ENCODE measurements at places on chromosomes 11 and 22.

DNA sequence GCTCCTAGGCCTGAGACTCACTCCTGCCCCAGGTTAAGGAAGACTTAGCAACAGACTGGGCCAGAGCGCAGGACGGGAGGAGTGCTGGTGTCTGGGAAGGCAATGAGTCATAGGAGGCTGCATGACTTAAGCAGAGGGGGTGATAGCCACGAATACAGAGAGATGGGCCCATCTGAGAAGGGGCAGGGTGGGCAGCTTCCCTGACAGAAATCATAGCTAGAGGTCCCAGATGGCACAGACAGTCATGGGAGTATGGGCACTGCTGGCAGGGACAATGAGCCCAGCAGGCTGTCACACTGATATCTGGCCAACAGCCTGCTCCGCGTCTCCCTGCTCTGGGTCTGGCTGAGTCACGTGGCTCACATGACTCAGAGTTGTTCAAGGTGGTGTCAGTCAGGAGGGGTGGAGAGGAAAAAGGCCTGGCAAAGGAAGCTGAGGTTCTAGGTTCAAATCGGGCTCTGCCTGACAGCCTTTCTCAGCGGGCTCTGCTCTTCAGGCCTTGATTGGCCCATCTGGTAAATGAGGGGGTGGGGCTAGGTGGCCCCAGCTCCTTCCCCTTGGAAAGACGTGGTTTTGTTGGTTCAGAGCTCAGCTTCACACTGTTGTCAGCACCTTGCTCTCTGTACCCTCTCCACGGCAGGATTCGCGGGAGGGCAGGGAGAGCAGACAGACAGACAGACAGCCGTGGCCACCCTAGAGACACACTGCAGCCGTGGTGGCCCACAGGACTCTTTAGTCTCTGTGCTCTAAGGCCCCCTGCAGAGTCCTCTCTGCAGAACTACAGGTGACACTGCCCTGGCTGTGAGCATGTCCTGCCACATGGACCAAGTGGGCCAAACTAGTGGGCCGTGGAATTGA lies 47.8 kb downstream of the DBX1 start:
- peak overlapping the region; percentile 99 for H3K27ac ChIP-seq
- no peak overlapping the region for H3K4me3 ChIP-seq
- peak; percentile 89 for DNase-seq
- H3K4me1 ChIP-seq: peaks cover 33% of the 10 kb centered on the region
- no peaks in the 10 kb centered on the region for H3K27me3 ChIP-seq

DNA sequence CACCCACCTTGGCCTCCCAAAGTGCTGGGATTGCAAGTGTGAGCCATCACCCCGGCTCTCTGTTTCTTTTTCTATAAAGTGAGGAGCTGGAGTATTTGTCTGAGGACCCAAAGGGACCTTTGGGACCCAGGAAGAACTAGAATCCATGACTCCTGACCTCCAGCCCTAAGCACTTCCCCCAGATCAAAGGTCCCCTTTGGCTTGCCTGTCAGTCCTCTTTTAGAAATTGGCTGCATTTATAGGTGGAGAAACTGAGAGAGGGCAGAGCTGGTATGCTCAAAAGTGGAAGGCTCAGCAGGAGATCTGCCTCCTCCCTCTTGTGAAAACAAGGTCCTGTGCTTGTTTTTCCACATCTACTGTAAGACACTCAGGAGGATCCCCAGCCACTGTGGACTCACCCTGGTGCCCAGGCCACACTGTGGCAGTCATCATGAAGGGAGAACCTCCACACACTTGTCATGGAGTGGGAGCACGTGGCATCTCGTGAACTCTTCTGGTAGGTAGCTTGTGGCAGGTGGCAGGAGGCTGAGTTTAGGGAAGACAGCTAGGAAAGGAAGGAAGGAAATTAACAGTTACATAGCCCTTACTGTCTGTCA lies 12.4 kb upstream of the PLEKHA7 start:
- no peaks in the 10 kb centered on the region for H3K27me3 ChIP-seq
- H3K36me3 ChIP-seq: no peaks in the 10 kb centered on the region
- H3K4me1 ChIP-seq: no peaks in the 10 kb centered on the region

DNA sequence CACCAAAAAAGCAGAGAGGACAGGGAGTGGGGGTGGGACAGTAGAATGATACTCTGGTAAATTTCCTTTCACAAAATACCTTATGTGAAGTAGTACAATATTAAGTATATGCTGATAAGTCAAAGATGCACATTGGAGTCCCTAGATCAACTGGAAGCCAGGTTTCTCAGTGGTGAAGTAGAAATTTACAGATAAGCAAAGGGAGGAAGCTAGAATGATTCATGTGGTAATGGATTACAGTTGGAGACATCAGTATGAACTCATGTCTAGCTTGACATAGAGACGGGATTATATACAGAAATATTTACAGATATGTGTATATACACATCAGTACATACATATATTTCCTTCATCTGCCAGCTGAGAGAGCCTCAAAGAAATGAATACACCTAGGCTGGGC lies 21.5 kb downstream of the PLEKHB1 start:
- no peaks in the 10 kb centered on the region for H3K36me3 ChIP-seq
- H3K4me1 ChIP-seq: no peaks in the 10 kb centered on the region
- H3K27me3 ChIP-seq: no peaks in the 10 kb centered on the region
- DNase-seq: no peak
- H3K27ac ChIP-seq: no peak overlapping the region

GRCh38 chr11:13672576-13673210 lies 4.2 kb downstream of the FAR1 start:
- H3K27ac ChIP-seq: no peak overlapping the region
- H3K4me3 ChIP-seq: no peak overlapping the region
- H3K27me3 ChIP-seq: no peaks in the 10 kb centered on the region
- peaks cover 25% of the 10 kb centered on the region for H3K4me1 ChIP-seq

DNA sequence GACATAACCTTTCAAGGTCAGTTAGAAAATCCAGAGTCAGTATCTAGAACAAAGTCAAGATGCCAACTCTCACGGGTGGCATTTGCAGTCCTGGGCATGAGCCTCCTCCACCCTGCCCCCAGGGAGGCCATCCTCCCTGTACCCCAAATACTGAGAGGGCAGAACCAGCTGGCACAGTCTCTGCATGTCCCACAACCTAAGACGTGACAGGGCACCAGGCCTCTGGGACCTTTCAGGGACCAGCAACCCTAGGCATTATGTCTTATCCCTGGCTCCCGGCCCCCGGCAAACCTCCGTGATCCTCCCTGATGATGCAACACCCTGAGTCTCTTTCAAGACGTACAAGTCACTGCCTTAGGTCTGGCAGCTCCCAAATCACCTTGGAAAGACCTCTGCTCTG lies 2.0 kb downstream of the MB start:
- no peak overlapping the region for H3K27ac ChIP-seq
- H3K4me1 ChIP-seq: no peaks in the 10 kb centered on the region
- H3K4me3 ChIP-seq: no peak overlapping the region
- H3K27me3 ChIP-seq: no peaks in the 10 kb centered on the region
- no peaks in the 10 kb centered on the region for H3K36me3 ChIP-seq
- no peak for DNase-seq

DNA sequence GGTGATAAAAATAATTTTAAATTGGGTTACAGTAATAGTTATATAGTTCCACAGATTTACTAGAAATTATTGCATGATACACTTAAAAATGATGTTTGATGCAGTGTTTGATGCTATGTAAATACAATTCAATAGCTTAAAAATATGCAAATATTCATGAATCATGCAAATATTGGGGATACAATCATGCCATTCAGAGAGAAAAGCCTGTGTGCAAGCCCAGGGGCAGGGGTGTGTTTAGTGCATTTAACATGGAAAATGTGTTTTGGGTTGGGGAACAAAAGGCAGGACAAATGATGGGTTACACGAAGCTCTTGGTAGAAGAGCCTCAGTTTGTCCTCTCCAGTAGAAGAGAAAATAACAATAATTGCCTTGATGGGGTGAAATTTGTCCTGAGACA lies 6.0 kb downstream of the TRIM22 start:
- H3K36me3 ChIP-seq: no peaks in the 10 kb centered on the region
- H3K27me3 ChIP-seq: no peaks in the 10 kb centered on the region
- no peak for DNase-seq
- no peak overlapping the region for H3K27ac ChIP-seq
- H3K4me1 ChIP-seq: peaks cover 4% of the 10 kb centered on the region
- no peak overlapping the region for H3K4me3 ChIP-seq

GRCh38 chr22:35509960-35510359 lies 30.7 kb upstream of the RASD2 start:
- H3K4me1 ChIP-seq: no peaks in the 10 kb centered on the region
- no peak overlapping the region for H3K27ac ChIP-seq
- no peaks in the 10 kb centered on the region for H3K36me3 ChIP-seq
- DNase-seq: no peak
- no peak overlapping the region for H3K4me3 ChIP-seq

GRCh38 chr11:1342946-1343345 lies 33.5 kb upstream of the TOLLIP start:
- H3K4me3 ChIP-seq: no peak overlapping the region
- no peaks in the 10 kb centered on the region for H3K36me3 ChIP-seq
- no peaks in the 10 kb centered on the region for H3K27me3 ChIP-seq

- H3K4me1 ChIP-seq: no peaks in the 10 kb centered on the region
- no peak for DNase-seq
- H3K36me3 ChIP-seq: no peaks in the 10 kb centered on the region
- H3K4me3 ChIP-seq: no peak overlapping the region
- H3K27me3 ChIP-seq: no peaks in the 10 kb centered on the region
These were observed 25.8 kb downstream of the DSCAML1 start for GRCh38 chr11:117771197-117771596.

DNA sequence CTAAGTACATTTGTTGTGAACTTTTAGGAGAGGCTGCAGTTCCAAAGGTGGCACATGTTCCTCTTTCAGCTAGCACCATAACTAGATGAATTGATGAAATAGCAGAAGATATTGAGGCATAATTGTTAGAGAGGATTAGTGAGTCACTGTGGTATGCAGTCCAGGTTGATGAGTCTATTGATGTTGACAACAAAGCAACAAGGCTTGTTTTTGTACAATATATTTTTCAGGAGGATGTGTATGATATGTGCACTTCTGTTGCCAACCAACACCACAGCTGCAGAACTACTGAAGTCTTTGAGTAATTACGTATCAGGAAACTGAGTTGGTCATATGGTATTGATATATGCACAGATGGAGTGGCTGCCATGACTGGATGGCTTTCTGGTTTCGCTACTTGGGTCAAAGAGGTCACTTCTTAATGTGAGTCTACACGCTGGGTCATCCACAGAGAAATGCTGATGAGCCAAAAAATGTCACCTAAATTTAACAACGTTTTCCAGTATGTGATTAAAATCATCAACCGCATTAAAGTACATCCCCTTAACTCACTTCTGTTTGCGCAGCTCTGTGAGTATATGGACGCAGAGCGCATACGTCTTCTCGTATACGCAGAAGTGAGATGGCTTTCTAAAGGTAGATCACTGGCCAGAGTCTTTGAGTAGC lies 261.3 kb upstream of the ANO5 start:
- no peaks in the 10 kb centered on the region for H3K27me3 ChIP-seq
- no peaks in the 10 kb centered on the region for H3K36me3 ChIP-seq
- no peak overlapping the region for H3K4me3 ChIP-seq
- H3K27ac ChIP-seq: no peak overlapping the region
- no peaks in the 10 kb centered on the region for H3K4me1 ChIP-seq
- no peak for DNase-seq

GRCh38 chr11:116852261-116853031 lies 15.0 kb upstream of the APOA1 start:
- no peak overlapping the region for H3K4me3 ChIP-seq
- H3K27me3 ChIP-seq: no peaks in the 10 kb centered on the region
- peak overlapping the region; percentile 76 for H3K27ac ChIP-seq
- peaks cover 23% of the 10 kb centered on the region for H3K4me1 ChIP-seq

- no peak overlapping the region for H3K27ac ChIP-seq
- DNase-seq: no peak
- H3K27me3 ChIP-seq: no peaks in the 10 kb centered on the region
- no peaks in the 10 kb centered on the region for H3K4me1 ChIP-seq
These were observed 687.8 kb downstream of the FAM181B start for GRCh38 chr11:82045748-82046457.

DNA sequence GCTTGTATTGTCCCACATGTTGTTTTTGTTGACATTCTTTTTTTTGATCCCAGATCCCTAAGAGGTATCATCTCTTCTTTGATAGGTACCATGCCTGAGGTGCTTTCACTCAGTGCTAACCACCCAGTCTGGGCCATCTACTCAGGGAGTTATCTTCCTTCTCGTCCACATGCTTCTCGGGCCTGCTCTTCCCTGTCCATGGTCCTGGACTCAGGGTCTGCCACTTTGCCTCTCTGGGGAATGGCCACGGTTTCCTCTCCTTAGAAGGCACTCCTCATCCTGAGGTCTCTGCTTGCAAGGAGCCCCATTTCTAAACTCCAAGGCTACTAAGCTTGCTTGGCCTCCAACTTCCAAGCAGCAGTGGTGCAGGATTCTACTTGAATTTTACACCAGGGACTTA lies 227.0 kb upstream of the NCAM1 start:
- no peaks in the 10 kb centered on the region for H3K36me3 ChIP-seq
- H3K27me3 ChIP-seq: no peaks in the 10 kb centered on the region
- no peak overlapping the region for H3K4me3 ChIP-seq
- no peak for DNase-seq
- H3K4me1 ChIP-seq: no peaks in the 10 kb centered on the region

DNA sequence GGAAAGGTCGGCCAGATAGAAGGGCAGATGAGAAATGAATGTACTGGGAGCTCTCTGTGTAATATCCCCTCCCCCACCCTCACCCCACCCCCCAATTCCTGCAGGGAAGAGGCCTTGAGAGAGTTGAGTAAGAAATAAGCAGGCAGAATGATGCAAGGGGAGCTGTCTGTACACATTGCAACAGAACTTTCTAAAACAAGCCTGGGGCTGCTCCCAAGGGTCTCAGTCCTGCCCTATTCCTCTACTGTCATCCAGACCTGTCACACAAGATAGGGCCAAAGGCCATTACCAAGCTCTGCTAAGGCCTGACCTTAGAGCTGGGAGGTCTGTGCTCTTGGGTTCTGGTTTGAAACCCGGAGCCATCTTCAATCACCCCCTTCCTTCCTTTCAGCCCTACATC lies 5.7 kb upstream of the DGAT2 start:
- no peak overlapping the region for H3K4me3 ChIP-seq
- no peaks in the 10 kb centered on the region for H3K36me3 ChIP-seq
- no peak overlapping the region for H3K27ac ChIP-seq
- DNase-seq: no peak

DNA sequence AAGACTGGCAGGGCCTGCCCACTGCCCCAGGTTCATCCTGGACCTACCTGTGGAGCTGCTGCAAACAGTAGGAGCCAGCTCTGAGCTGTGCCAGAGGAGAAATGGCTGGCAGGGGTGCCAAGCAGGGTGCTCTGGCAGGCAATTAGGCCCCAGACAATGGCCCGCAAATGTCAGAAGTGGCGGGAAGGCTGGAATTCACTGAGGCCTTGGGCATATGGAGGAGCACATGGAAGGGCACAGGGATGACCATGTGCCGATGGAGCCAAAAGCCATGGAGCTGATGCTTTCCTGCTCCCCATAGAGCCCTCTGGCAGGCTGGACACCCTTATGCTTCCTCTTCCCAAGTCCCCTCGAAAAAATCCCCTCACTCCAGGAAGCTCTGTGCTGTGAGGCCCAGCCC lies 62.0 kb downstream of the BUD13 start:
- H3K4me1 ChIP-seq: peaks cover 6% of the 10 kb centered on the region
- H3K27me3 ChIP-seq: no peaks in the 10 kb centered on the region
- no peak for DNase-seq
- no peaks in the 10 kb centered on the region for H3K36me3 ChIP-seq
- no peak overlapping the region for H3K27ac ChIP-seq

GRCh38 chr11:370070-370941 lies 1.0 kb downstream of the B4GALNT4 start:
- peak overlapping the region; percentile 31 for H3K27ac ChIP-seq
- peaks cover 15% of the 10 kb centered on the region for H3K36me3 ChIP-seq
- DNase-seq: peak; percentile 42
- H3K4me3 ChIP-seq: peak overlapping the region; percentile 53

- no peak overlapping the region for H3K4me3 ChIP-seq
- no peak overlapping the region for H3K27ac ChIP-seq
- DNase-seq: no peak
- H3K27me3 ChIP-seq: no peaks in the 10 kb centered on the region
- H3K4me1 ChIP-seq: no peaks in the 10 kb centered on the region
These were observed 436.0 kb downstream of the NELL1 start for GRCh38 chr11:21105196-21105917.
